ENCODE measurements at places on chromosomes 4 and X. TPM values are rescaled to one million over a fixed set of nuclear protein-coding genes. Genes with fewer than 3 reads are reported as not detected.

The DMRTC1 gene
- total RNA-seq: not detected

The TBX22 gene
- not detected for total RNA-seq

The TBCK gene
- total RNA-seq: 27.5 TPM

The AIFM1 gene
- total RNA-seq: 17.9 TPM

The TREX2 gene
- total RNA-seq: not detected

The GPM6B gene
- total RNA-seq: 0.35 TPM

The CACNA1F gene
- not detected for total RNA-seq

The PDE6B gene
- not detected for total RNA-seq

The DKK2 gene
- not detected for total RNA-seq

The FREM3 gene
- not detected for total RNA-seq

All from myometrial cell (primary cell).